ENCODE measurements at places on chromosomes 5 and 9.

- no peak for DNase-seq
Measured at GRCh38 chr5:77418601-77419581, 73.2 kb downstream of the WDR41 start.

DNA sequence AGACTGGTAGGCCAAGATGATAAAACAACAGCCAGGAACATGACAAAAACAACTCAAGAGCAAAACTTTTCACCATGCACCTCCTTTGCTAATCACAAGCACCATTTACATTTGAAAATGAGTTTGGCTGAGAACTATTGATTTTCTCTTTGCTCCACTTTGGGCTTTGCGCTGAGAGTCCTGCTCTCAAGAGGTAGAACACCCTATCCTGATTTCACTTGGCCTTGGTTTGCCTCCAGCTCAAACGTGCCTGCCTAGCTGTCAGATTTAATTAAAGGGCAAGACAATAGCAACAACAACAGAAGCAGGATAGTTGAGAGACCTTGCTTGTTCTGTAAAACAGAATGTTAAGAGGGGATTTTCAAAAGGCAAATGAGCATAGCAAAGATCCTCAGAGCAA, 128.2 kb upstream of the ASTN2 start:
- no peak for DNase-seq

- no peak for DNase-seq
Measured at GRCh38 chr5:173434270-173434669, 106.1 kb upstream of the STC2 start.

DNA sequence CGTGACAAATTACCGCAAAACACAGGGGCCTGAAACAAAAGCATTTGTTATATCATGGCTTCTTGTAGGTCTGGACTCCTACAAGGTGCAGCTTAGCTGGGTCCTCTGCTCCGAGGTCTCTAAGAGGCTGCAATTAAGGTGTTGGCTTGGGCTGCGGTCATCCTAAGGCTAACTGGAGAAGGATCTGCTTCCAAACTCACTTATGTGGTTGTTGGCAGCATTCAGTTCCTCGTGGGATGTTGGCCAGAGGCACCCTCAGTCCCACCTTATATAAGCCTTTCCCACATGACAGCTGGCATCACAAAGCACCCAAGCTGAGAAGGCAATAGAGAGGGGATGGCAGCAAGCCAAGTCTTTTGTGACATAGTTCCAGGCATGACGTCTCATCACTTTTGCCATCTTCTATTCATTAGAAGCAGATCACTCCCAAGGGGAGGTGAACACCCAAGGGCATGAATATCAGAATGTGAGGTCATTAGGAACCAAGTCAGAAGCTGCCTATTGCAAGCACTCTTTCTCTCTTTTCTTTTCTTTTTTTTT, 47.9 kb upstream of the ZBTB43 start:
- no peak for DNase-seq

- no peak for DNase-seq
Measured at GRCh38 chr9:123217128-123217654, 51.2 kb downstream of the STRBP start.

- no peak for DNase-seq
Measured at GRCh38 chr9:115373000-115373709, 255.2 kb upstream of the TNC start.

- no peak for DNase-seq
Measured at GRCh38 chr9:3957306-3957705, 342.6 kb downstream of the GLIS3 start.

GRCh38 chr5:37757980-37758582, 81.8 kb downstream of the GDNF start:
- DNase-seq: no peak

- no peak for DNase-seq
Measured at GRCh38 chr5:101390151-101390908, 487.2 kb upstream of the ST8SIA4 start.

- DNase-seq: no peak
Measured at GRCh38 chr5:14440582-14441431, 140.8 kb upstream of the OTULINL start.

DNA sequence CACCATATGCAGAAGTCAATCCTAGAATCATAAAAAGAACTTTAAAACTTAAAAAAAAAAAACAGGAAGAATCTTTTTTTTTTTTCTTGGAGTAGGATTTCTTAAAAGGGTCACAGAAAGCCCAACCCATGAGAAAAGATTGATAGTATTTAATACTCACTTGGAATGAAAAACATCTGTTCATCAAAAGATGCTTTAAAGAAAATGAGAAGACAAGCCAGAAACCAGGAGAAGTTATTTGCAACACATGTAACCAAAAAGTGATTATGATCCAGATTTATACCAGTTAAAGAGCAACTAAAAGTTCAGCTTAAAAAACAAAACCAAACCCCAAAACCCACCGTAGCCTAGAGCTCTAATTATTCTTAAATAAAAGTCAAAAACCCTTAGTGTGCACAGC, 69.3 kb downstream of the TLE4 start:
- no peak for DNase-seq

- no peak for DNase-seq
Measured at GRCh38 chr9:17888066-17888465, 309.2 kb downstream of the SH3GL2 start.

- no peak for DNase-seq
Measured at GRCh38 chr5:91221917-91222316, 161.2 kb downstream of the ARRDC3 start.

DNA sequence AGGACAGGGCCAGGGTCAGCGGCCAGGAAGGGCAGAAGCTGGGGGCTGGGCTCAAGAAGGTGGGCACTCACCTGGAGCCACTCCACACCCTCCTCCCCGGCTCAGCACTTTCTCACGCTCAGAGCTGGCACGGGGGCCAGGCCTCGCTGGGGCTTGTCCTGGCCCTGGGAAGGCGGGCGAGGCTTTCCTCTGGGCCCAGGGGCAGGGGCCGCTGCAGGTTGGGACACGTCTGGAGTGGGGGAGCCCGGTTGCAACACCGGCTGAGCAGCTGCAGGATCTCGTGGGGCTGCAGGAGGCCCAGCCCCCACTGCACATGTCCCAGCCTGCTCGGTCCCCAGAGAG, 38.9 kb upstream of the EGFL7 start:
- no peak for DNase-seq

- DNase-seq: no peak
Measured at GRCh38 chr9:106085479-106085878, 391.1 kb downstream of the TMEM38B start.

DNA sequence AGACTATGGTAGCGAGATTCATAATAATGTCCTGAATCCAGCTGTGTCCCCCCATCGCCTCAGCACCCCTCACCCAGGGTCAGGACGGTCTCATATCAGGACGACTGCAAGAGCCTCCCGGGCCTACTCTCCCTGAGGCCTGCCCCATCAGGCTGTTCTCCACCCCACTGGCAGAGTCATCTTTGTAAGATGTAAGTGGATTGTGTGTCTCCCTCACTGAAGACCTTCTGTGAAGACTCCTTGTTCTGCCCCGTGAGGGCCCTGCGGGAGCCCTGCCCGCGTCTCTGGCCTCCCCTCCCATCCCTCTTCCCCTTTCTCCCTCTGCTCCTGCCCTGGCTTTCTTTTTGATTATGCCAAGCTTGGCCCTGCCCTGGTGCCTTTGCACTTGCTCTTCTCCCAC, 43.9 kb upstream of the SAP30L start:
- DNase-seq: no peak

DNA sequence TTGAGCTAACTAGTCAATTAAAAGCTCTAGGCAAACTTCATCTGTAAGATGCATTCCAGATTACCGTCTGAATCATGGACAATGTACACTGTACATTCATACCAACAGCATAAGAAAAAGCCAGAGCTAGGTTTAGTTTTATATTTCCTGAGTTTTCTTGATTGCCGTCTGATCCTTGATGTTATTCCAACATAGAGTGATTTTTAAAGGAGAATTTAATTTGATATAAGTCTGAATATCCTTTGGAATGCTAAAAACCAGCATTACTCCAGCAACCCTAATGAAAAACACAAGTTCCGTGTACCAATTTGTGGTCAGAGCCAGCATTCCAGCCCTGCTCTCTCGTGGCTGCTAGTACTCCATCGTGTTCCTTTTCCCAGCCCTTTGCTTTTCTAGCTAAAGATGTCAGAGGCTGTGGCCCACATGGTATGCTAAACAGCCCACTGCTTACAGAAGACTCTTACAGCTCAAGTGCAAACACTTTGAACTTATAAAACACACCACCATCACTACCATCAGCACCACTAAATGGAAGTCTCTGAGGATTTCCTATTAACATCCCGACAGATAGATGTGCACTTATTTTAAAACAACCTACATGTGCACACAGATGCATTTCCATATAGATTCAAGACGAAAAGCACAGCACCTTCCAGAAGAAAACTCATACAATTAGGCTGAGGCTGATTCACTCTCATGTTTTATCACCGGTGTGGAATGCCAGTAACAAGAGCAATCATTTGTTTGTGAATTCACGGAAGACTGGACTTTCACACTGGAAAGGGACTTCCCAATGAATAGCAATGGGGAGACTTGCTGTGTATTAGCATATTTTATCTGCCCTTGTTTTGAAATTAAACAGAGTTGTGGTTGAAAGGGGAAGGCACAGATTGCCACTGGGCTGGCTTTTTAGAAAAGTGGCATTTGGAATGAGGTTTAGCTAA, 246.9 kb upstream of the GAS1 start:
- no peak for DNase-seq

DNA sequence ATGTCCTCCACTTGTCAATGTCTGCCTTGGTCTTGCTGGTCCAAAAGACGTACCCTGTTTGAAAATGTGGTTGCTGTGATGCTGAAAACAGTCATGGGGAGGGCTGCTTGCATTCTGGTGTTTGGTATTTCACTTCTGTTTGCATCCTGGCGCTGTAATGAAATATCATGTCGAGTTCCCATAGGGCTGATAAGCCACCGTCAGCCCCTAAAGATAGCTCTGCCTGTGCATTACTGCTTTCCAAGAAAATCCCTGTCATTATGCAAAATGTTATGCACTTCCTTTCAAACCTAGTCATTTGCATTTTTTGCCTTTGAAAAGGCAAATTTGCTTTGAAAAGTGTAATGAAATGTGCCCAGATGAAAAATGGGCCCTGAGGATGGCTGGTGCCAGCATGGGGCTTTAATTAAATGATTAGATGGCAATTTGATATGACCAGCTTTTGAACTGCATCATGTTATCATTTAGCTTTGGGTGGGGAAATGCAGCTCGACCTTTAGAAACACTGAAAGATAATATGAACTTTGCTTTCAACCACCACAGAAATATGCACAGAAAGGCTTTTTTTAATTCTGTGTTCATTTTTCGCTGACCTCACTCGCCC, 374.4 kb upstream of the SGCD start:
- no peak for DNase-seq

GRCh38 chr5:140249536-140249935, 53.4 kb downstream of the PFDN1 start:
- DNase-seq: no peak

DNA sequence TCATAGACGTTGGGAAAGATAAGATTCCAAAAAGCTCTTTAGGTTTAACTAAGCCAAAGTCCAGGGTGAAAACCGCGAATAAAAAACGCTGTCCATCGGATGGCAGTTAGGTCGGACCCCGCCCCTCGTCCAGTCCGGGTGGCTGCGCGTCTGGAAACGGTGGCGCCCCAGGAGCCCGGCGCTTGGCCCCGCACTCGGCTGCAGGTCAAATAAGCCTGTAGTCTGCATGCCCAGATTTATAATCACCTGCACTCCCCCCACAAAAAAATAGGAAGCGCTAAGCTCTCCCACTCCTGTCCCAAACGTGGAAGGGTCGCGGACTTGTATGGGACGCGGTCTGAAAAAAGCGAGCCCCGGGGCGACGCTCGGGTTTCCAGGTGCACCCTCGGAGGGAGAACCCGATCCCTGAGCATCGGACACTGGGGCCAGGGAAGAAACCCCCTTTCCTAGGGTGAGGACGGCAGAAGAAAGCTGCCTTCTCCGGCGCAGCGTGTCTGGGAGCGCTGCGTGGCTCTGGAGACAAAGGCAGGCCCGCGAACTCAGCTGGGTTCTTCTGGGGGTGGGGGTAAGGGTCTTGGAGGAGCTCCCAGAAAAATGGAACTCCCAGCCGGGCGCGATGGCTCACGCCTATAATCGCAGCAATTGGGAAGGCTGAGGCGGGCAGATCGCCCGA, 923 bp upstream of the ZBTB5 start:
- DNase-seq: no peak

DNA sequence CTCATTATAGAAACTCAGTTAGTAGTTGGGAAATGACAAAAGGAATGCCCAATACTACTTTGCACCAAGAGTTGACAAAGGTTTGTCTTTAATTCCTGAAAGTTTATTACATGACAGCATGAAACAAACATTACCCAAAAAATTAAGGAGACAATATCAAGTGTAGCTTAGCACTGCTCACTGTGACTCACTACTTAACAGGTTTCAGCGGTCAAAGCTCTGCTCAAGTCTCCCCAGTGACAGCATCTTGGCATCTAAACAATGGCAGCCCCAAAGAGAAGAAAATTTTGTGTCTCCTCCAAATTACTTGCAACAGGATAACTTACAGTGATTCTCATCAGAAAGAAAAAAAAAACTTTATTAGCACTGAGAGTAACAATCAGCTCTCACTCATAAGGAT, 1030.2 kb downstream of the EFNA5 start:
- no peak for DNase-seq

DNA sequence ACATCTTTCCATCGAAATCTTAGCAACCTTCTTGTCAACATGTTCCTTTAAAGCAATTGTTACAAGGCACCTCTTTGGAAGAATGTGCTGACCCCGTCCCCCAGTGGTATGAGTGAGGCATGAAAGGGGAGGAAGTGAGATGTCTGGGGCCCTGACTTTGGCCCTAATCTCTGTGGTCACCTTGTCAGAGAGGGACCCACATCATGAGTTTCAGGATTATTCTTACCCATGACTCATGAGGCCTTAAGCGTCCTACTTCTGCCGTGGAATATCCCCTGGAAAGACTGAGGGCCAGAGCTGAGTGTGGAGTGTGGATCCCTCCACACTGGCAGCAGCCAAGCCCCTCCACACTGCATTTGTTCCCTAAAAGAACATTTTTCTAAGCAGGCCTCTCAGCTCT, 81.2 kb downstream of the FSTL4 start:
- DNase-seq: no peak

DNA sequence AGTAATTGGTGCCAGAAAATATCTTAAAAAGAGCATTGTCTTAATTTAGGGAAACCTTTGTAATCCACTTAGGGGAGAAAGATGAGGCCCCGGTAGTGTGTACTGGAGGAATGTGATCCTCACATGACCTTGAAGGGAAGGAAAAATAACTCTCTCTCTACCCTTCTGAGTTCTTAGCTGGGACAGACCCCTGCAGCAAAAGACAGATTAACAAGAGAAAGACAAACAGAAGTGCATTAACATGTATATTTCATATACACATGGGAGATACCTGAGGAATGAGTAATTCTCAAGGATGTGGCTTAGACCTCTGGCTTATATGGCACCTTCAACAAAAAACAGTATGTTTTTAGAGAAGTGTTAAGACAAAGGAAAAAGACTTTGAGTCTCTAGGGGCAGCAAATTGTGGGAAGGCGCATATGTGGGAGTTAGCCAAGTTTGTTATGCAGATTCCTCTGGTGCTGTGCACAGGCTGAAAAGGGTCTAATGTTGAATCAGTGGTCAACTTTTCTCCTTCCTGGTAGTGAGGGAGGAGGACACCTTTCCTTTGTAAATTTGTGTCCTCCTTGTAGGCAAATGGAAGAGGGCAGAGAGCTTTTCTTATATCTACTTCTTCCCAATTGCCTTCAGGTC, 138.8 kb downstream of the LRRC70 start:
- no peak for DNase-seq
